OCI-M1 (cell line): ENCODE measurements at places on chromosomes 11 and 22.

DNA sequence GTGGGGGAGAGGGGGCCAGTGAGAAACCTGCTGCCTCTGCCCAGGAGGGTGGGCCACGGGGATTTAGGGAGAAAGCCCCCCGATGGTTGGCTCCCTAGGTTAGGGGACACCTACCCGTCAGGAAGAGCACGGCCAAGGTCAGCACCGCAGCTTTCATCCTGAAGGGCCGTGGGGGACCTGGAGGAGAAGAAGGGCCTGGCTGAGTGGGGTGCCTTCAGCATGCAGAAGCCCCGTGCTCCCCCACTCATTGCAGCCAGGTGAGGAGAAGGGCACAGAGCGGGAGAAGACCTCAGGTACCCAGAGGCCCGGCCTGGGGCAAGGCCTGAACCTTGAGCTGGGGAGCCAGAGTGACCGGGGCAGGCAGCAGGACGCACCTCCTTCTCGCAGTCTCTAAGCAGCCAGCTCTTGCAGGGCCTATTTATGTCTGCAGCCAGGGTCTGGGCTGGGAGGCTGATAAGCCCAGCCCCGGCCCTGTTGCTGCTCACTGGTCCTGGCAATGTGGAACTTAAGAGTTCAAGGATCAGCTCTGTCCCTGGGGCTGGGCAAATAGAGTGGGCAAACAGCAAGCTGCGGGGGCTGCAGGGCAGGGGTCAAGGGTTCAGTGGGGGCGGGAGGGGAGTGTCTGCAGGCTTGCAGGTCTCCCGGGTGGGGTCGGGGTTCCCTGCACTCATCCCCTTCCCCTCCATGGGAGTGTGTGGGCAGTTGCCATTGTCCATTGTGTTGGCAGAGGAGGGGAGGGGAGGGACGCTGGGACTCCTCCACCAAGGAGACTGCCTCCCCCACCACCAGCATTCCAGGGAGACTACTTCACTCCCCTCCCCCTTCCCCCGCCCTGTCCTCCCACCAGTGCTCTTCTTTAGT lies at the start of gene APOA1:
TSS of gene APOA1 (minus strand) at position 392 of the 861 bp plus-strand sequence. CDS start at position 157, 235 bp downstream.
- DNase-seq, result no peak

DNA sequence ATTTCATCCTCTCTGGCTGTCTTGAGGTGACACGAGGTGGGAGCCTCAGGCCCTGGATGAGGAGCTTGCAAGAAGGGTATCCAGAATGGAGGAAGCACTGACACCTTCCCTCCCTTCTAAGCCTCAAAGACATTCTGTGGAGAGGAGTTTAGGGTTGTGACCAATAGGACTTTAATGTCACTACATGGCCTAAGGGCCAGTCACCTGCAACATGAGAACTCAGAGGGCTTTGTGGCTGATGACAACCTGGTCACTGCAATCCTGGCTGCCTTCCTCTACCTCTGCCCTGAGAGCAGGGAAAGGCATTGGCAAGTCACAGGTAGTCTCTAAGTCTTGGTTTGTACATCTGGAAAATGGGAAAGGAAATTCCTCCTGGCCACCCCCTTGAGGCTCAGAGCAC lies 33.7 kb downstream of the PISD start:
- DNase-seq, result no peak

DNA sequence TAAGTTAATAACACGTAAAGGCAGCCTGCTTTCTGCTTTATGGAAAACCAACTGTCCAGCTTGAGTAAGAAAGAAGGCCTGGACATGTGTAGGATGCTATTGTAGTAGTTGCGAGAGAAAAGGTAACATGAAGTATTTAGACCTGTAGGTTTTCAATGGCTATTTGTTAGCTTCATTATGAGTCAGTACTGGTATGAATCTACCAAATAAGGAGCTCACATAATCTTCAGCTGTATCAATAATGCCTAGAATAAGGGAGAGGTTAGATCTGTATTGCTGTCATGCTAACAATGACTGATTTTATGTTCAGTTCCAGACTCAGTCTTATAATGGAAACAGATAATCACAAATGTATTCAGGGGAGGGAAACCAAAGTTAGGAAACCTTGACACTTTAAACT lies 550.3 kb downstream of the CNTN5 start:
- DNase-seq, result no peak

- DNase-seq, result peak; percentile 30
Observed at GRCh38 chr11:67387069-67387468, 4.7 kb upstream of the RAD9A start.

GRCh38 chr11:126664643-126665042 lies 309.2 kb downstream of the ST3GAL4 start:
- no peak for DNase-seq

GRCh38 chr11:29293825-29294224 lies 723.0 kb downstream of the KCNA4 start:
- DNase-seq, result peak; percentile 45

DNA sequence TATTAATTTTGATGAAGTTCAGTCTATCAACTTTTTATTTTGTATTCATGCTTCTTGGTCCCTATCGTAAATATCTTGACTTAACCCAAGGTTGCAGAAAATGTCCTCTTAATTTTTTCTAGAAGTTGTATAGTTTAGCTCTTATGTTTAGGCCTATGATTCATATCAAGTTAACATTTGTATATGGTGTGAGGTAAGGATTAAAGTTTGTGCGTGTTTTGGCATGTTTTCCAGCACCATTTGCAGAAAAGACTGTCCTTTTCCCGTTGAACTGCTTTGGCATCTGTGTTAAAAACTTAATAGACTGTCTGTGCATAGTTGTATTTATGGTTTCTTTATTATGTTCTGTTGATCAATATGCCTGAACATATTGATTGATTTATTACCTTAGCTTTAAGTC lies 42.3 kb downstream of the ARHGEF12 start:
- DNase-seq, result no peak

GRCh38 chr11:48900131-48900800 lies 83.4 kb downstream of the TRIM51G start:
- no peak for DNase-seq

DNA sequence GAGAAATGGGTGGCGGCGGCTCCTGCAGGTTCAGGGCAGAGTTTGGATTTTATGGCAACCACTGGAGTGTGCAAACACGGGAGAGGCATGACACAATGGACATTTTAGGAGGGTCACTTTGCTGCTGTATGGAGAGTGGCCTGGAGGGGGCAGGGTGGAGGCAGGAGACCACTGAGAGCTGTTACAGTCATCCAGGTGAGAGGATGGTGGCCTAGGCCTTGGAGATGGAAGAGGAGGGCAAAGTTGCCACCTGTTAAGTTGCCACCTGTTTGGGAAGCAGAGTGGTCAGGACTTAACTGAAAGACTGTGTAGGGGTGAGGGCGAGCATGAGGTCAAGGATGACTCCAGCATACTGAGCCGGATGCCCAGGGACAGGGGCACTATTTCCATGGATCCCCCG lies 2.3 kb upstream of the RAD9A start:
- DNase-seq, result peak; percentile 62

DNA sequence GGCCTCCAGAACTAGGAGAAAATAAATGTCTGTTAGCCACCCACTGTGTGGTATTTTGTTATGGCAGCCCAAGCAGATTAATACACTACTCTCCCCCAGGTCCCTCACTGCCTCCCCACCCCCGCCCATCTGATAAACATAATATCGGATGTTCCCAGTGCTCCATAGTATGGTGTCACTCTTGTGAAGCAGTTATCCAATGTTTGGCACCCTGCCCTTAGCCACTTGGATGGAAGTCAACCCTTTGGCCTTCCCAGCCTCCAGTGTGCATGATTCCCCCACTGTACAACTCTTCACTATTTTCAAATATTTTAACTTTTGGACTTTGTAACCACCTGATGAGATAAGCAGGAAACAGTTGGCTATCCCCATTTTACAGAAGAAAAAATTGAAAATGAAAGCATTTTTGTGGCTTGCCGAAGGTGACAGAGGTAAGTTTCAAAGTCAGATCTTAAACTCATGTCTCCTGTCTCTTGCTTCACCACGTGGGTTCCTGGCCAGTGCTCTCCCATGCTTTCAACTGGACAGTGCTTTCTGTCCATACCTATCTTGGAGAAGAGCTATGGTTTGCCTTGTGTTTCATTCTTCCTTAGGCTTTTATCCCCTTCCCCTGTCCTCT lies 53.2 kb downstream of the ALX4 start:
- peak; percentile 39 for DNase-seq

DNA sequence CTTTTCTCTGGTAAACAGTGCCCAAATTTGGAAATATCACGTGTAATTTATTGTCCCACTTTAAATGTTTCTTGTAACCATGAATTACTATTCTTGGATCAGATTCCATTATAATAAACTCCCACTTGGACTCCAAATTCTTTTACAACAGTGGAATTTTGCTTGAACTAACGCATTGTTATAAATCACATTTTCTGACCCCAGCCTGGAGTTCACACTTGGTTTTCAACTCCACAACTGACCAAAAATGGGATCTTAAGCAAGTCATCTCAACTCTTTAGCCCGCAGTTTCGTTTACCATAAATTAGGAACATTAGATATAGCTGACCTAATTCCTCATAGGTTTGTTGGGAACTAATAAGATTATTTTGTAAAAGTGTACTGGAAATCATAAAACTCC lies 336.8 kb upstream of the NCAM1 start:
- no peak for DNase-seq

GRCh38 chr11:27381238-27381666 lies 18.2 kb upstream of the CCDC34 start:
- DNase-seq, result no peak

DNA sequence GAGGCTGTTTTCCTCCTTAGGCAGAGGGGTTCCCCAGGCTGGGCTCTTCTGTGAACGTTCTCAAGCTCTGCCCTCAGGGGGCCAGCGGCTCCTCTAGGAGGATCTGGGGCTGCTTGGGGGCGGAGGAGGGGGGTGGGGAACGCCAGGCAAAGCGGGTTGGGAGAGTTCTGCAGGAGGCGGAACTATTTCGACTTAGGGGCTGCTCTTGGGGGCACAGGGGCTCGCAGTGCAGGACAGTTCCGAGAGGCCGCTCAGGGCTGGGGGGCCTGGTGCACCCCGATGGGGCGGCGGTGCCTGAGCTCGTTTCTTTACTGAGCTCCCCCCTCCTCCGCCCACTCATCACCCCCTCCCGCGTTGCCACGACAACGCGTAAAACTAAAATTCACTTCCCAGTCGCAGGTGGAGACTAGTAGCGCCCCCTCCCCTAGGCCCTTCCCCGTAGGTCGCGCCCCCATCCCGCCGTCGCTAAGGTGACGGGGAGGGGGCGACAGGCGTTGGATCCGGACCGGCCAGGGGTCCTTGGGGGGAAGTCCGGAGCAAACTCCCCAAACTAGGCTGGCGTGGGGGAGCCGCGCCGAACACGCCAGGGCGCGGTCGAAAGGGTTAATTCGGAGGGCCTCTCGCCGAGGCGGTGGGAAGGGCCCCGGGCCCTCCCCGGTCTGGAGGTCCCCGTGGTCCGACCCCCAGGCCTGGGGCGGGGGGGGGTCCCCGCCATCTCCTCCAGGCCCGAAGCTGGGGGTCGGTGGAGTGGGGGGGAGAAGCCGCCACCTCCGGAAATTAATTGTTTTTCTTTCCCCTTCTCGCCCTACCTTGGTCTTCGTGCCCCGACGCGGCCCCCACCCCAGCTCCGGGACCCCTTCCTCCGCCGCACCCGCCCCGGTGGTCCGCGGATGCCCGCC lies 857 bp downstream of the SHANK3 start:
- DNase-seq, result no peak
